ENCODE measurements at places on chromosomes 6 and 20.

DNA sequence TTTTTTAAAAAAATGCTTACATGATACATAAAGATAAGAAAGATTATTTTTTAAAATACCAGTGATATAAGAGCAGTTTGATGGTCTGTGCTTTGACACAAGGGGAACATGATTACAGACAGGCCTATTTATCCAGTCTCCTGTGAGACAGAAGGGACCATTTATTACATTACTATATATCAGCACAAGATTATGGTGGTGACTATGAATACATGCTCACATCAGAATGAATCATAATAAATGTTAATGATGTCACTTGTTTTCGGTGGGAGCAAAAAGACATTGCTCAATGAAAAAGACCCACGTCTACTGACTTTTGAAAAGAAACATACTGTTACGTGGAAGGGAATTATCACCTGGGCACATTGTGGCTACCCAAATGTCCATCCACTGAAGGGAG, 455.1 kb downstream of the CDC5L start:
- no peak for DNase-seq

GRCh38 chr6:117464700-117465099, 17.8 kb upstream of the DCBLD1 start:
- DNase-seq = no peak

DNA sequence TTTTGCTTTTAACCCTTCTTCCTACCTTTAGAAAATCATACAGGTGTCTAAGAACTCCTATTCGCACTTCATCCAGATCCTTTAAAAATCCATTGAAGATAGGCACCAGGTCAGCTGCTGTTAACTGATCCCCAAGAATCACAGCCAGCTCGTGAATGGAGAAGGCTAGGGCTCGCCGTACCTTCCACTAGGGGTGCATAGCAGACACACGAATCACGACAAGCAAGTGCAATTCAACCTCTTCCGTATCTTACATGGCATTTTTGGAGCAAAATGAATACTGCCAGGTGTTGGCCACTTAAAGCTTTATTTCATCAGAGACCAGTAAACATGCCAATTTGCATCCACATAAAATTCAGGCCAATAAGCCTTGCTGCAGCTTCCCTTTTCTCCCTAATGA, 10.8 kb upstream of the ANKRD60 start:
- no peak for DNase-seq

DNA sequence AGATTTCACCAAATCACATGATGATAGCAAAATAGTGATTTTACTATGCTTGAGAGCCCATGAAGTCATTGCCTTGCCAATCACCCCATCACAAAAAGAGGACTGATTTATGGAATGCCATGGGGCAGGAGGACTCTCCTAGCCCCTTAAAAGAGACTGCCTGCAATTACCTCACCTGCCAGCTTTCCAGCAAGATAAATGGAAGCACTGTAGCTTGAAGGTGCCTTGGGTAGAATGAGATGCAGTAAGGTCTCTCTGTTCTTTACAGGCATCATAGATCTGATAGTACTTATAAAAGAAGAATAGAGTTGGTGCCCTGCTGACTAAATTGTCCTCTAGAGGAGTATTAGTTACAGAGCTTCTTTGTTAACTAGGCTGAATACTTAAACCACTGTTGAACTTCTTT, 242.3 kb downstream of the TMEM242 start:
- no peak for DNase-seq

DNA sequence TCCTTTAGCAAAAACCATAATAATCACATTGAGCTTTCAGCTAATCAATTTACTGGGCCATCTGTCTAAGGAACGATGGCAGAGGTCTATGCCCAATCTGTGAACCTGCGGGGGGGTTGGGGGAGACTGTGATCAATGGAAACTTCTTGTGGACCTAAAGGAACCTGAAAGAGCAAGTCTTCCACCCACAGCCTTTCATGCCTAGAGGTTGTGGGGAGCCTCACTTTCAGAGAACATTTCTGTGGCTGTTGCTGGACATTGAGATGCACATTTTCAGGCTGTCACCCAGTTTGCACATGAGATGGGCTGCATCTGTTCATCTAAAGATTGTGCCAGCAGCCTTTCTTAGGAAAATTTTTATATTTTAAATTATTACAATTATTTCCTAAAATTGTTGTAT, 310.0 kb upstream of the SPTLC3 start:
- DNase-seq = no peak

DNA sequence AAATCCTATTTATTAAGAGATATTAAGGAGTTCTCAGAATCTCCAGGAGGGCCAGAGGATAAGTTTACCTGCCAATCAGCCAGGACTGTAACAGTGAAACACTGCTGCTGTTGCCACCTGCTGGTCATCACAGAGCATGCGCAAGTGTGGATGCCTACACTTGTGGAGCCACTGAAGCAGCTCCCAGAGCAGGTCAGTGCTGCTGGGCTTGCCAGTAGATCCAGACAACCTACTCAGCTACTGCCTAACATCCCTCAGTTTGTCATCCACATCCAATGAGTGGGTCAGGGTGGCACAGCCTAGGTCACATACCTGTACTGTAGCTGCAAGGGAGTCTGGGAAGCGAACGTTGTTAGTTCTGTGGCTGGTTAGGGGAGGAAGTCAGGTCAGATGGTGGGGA, 18.3 kb upstream of the NHSL1 start:
- peak; percentile 60 for DNase-seq

GRCh38 chr6:88492824-88493223, 326.7 kb upstream of the CNR1 start:
- no peak for DNase-seq

GRCh38 chr20:11895861-11896387, 21.8 kb upstream of the BTBD3 start:
- DNase-seq = no peak

- no peak for DNase-seq
Observed at GRCh38 chr6:127276331-127276730, 9.7 kb downstream of the RNF146 start.

- DNase-seq = no peak
Observed at GRCh38 chr6:81843302-81843701, 90.8 kb upstream of the TENT5A start.

GRCh38 chr6:158621694-158622544, 22.6 kb downstream of the DYNLT1 start:
- no peak for DNase-seq

GRCh38 chr6:129513471-129513870, 196.5 kb downstream of the ARHGAP18 start:
- no peak for DNase-seq

DNA sequence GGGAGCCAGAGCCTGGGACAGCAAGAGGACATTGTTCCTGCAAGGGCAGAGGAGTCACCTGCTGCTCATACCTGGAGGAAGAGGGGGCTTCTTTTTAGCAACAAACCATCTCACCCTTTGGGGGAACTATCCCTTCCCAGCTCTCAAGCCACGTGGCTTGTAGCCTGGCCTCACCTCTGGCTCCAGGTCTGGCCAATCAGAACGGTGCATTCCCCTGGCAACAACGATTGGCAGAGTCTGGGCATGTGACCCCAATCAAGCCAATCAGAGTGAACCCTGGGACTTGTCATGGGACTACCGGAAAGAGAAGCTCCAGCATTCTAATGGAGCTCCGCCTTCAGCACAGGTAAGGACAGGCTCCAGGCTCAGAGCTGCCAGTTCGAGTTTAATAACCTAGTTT, 33.6 kb downstream of the KCNB1 start:
- DNase-seq = no peak

DNA sequence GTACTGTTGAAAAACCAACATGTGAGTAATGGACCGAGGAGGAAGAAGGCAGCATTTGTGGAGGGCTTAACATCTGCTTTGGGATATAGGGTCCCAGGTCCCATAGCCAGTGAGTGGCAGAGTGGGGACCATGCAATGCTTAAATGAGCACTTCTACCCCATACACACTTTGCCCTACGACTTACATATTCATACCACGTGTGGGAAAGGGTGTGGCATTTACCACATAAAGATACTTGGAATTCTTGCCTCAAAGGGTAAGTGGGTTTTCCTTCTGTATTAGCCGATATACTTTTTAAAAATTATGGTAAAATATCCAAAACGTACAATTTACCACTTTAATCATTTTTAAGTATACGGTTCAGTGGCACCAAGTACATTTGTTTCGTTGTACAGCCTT, 199.3 kb downstream of the BACH2 start:
- no peak for DNase-seq

- no peak for DNase-seq
Observed at GRCh38 chr6:73733791-73734190, 37.8 kb downstream of the CD109 start.

DNA sequence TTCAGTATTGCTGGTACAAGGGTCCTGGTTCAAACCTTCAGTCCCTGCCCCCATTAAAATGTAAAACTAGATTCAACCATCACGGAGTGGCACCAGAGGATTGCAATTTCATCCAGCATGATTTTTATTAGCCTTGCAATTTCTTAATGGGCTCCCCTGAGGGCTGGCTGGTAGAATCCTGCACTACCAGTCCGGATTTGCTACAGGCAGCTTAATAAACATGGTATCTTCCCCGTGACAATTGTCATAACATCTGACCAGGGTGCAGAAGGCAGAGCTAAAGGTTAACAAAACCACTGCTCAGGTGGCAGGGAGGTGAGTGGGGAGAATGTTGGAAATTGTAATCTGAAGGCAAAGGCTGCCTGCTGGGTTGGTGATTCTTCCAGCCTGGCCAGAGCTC, 94.5 kb downstream of the PKHD1 start:
- DNase-seq = no peak

DNA sequence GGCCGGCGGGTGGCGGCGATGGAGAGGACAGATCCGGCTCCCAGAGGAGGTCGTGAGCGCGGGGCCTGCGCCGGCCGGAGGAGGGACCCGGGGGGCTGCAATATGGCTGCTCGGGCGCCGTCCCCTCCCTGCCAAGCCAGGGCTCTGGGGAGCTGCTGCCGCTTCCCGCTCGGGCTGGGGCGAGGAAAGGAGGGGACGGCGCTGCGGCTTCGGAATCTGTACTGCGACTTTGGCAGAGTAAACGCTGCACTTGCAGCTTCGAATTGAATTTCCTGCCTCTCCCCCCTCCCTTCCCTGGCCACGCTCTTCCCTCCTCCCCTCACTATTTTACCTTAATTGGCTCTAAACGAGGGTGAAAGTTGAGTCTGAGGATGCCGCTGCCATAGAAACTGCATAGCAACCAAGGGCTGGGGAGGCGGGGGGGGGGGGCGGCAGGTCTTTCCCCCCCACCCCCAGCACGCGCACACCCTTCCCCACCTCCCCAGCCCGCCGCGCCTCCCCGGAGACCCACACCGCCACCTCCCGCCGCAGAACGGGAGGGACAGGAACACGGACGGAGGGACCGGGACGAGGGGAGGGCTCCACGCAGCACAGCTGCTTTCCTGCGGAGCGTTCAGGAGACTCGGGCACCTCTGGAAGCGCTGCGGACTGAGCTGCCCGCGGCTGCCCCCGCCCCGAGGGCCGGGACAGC, 93.9 kb downstream of the RNASET2 start:
- DNase-seq = peak; percentile 76

DNA sequence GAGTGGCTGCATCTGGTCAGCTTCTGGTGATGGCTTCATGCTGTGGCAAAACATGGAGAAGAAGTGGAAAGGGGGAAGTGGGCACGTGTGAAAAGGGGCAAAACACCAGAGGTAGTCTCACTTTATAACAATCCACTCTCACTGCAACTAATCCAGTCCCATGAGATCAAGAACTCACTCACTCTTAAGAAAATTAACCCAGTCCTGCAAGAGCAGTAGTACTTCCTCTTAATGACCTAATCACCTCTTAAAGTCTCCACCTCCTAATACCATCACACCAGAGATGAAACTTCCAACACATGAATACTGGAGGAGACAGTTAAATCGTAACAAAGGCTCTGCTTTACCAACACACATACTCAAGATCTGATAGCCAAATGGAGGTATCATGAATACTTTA, 152.6 kb downstream of the THEMIS start:
- DNase-seq = no peak

GRCh38 chr20:10978019-10978702, 304.4 kb upstream of the JAG1 start:
- no peak for DNase-seq

- no peak for DNase-seq
Observed at GRCh38 chr6:157484181-157484580, 103.2 kb downstream of the ZDHHC14 start.

GRCh38 chr20:10565191-10565921, 108.4 kb downstream of the JAG1 start:
- DNase-seq = no peak

GRCh38 chr6:163405412-163406309, 8.9 kb upstream of the QKI start:
- DNase-seq = peak; percentile 42

GRCh38 chr6:69232911-69233448, 563.8 kb downstream of the LMBRD1 start:
- peak; percentile 60 for DNase-seq

DNA sequence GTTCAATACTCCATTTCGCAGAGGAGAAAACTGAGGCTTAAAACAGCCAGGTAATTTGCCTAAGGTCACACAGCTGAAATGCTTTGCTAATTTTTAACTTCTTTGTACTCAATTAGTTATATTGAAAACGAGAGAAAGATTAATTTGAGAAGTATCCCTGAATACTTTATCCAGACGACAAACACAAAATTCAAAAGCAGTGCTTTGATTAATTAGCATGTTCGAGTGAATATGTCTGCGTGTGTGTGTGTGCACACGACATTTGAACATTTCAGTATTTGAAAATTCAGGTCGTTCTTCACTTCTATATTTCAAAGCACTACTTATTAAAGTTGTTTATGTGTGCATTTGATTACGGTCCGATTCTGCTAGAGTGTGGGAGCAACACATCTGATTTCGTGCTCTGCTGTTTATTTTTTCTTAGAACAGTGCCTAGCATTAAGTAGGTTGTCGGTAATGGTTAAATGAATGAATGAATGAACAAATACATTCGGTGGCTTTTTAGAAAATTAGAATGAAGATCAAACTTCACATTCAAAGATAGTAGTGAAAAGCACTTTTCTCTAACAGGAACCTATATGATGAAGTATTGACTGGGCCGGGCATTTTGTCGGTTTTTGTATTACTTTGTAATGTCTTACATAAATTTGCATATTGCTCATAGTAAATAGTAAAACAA, 36.9 kb upstream of the SYNCRIP start:
- no peak for DNase-seq

DNA sequence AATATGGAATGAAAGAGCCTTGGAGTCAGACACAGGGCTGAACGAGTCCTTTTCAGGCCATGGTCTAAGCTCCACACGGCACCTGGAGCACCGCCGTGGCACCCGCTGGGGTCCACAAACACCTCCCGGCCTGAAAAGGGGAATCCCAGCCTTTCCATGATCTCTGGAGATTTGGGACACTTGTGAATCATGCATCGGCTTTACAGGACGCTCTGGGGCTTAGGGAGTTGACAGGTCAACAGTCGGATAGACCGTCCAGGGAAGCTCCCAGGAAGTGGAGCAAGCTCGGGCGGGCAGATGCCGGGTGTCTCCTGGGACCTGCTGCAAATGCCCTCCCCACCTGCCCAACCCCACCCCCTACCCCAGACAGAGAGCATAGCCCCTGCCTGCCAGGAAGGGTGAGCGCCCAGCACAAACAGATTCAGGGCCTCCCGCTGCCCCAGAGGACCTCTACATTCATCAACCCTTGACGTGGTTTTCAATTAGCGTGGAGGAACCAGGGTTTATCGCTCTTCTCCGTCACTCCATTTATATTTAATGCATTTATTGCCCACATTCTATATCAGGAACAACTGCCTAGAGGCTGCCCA, 53.6 kb downstream of the YTHDF1 start:
- no peak for DNase-seq
